Common myeloid progenitor, CD34-positive (primary cell): ENCODE measurements at places on chromosomes 16 and 17.

DNA sequence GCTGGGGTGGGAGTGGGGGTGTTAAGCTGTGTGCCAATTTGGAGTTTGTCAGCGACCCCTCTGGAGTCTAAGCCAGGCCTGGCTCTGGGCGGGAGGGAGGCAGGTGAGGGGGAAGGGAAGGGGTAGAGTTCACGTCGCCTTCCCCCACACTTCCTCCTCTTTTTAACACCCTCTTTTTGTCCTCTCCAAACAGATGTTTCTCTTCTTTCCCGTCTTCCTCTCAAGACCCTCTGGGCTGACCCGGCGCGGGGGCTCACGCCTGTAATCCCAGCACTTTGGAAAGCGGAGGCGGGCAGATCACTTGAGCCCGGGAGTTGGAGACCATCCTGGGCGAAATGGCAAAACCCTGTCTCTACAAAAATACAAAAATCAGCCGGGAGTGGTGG, 3.3 kb downstream of the HOXB1 start:
- no peaks in the 10 kb centered on the region for H3K36me3 ChIP-seq
- H3K27ac ChIP-seq: no peak overlapping the region
- H3K4me1 ChIP-seq: no peaks in the 10 kb centered on the region
- DNase-seq: no peak

DNA sequence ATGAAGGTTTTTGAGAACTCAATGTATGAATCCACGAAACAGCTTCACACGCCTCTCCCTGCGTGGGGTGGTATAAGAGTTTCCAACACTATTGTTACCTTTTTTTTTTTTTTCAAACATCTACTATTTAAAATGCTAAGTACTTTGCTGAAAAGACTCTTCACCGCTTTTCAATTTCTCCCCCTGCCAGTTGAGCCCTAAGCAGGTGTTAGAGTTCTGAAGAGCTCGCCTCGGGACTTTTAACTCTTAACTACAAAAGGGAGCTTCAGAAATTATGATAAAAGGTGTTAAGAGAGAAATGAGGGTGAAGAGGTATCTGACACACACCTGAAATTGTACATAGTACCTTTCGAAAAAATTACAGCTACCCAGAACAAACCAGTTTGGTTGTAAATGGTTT, 20.9 kb upstream of the PSMD7 start:
- H3K36me3 ChIP-seq: no peaks in the 10 kb centered on the region
- DNase-seq: no peak
- H3K27me3 ChIP-seq: no peaks in the 10 kb centered on the region
- peaks cover 3% of the 10 kb centered on the region for H3K4me1 ChIP-seq
- no peak overlapping the region for H3K4me3 ChIP-seq

DNA sequence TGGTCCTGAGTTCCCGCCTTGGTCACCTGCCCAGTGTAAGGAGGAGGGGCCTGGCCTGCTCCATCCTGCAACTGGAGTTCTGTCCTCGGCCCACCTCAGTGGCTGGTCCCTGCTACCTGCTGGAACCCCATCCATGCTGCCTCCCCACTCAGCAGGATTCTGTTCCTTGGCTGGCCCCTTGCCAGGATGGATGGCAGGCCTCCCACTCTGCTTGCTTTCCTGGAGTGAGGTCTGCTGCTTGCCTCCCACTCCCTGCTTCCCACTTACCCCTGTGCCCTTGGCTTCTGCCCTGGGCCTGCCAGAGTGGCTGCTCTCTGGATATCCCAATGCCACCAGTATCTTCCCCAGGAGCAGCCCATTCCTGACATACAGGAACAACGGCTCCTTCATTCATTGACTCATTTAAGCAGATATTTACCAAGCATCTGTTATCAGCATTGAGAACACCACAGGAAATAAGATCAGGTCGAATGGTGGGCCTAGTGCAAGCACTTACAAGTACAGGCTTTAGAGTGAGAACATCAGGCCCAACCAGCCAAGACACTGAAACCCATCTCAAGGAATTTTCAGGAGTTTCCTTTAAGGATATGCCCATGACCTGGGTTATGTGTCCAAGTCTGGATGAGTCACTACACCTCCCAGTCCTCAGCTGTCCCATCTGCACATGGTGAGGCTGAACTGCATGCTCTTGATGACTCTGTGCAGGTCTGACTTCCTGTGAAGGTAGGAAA, 17.0 kb upstream of the RPRML start:
- no peak overlapping the region for H3K27ac ChIP-seq
- no peak for DNase-seq
- H3K4me1 ChIP-seq: peaks cover 3% of the 10 kb centered on the region
- H3K27me3 ChIP-seq: no peaks in the 10 kb centered on the region

DNA sequence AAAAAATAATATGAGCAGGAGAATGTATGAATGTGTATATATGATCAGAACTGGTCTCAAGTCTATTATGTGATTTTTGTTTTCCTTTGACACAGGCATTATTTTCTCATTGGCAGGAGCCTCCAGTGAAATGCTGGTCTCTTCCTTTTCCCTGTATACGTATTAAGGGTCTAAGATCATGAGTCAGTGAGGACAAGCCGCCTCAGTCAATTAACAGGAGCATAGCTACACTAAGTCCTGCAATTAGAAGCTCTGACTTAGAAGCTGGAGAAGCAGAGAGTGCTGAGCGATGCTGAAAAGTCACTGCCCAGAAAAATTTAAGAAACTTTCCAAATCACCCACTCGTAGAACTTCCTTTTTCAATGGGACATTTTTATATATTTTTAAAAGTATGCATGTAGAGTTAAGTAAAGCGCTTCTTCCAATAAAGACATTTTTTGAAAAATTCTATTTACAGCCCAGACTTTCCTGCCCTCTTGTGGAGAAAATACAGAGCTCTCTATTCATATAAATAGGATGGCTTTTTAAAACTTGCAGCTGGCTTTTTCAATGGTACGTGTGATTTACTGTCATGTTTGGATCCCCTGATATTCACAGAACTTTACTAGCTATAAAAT, 70.2 kb upstream of the PSMD7 start:
- H3K4me3 ChIP-seq: no peak overlapping the region
- no peak overlapping the region for H3K27ac ChIP-seq
- no peaks in the 10 kb centered on the region for H3K4me1 ChIP-seq
- no peaks in the 10 kb centered on the region for H3K36me3 ChIP-seq

DNA sequence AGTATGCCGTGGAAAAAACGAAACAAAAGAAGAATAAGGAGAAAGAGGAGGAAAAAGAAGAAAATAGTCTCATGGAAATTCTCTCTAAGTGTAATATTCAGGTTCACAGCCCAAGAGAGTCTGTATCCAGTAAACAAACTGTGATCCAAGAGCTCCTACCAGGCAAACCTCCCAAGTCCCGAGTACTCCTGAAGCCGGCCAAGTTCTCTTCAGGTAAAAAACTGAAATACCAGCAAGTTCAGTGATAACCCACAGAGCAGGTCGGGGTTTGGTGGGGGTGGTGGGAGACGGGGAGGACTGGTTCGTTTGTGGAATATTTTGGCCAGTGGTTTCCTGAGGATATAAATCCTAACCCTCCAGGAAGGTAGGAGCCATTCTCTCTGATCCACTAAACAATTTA, 8.5 kb upstream of the TVP23B start:
- no peak for DNase-seq
- H3K4me3 ChIP-seq: no peak overlapping the region
- H3K27ac ChIP-seq: no peak overlapping the region
- no peaks in the 10 kb centered on the region for H3K36me3 ChIP-seq
- H3K27me3 ChIP-seq: no peaks in the 10 kb centered on the region

DNA sequence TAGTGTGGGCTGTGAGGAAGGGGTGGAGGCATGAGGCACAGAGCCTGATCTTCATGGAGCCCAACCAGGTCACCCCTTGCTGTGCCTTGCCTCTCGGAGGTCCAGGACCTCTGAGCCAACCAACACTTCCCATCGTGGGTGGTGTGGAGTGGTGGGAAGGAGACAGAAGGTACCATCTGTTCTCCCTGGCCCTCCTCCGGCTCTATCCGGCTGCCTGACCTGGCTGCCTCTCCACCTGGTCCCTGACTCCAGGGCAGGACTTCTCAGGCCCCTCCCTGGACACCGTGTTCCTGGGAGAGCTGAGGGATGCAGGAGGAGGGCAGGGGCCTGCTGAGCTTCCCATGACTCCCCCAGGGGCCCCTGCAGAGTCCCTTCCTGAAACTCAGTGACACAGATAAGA, 3.9 kb downstream of the PDK2 start:
- H3K4me1 ChIP-seq: peaks cover 24% of the 10 kb centered on the region
- no peak overlapping the region for H3K4me3 ChIP-seq
- H3K27ac ChIP-seq: no peak overlapping the region
- DNase-seq: no peak
- H3K36me3 ChIP-seq: peaks cover 35% of the 10 kb centered on the region

GRCh38 chr16:78729687-78730086, 630.2 kb downstream of the WWOX start:
- H3K27ac ChIP-seq: no peak overlapping the region
- no peaks in the 10 kb centered on the region for H3K4me1 ChIP-seq
- no peaks in the 10 kb centered on the region for H3K36me3 ChIP-seq

DNA sequence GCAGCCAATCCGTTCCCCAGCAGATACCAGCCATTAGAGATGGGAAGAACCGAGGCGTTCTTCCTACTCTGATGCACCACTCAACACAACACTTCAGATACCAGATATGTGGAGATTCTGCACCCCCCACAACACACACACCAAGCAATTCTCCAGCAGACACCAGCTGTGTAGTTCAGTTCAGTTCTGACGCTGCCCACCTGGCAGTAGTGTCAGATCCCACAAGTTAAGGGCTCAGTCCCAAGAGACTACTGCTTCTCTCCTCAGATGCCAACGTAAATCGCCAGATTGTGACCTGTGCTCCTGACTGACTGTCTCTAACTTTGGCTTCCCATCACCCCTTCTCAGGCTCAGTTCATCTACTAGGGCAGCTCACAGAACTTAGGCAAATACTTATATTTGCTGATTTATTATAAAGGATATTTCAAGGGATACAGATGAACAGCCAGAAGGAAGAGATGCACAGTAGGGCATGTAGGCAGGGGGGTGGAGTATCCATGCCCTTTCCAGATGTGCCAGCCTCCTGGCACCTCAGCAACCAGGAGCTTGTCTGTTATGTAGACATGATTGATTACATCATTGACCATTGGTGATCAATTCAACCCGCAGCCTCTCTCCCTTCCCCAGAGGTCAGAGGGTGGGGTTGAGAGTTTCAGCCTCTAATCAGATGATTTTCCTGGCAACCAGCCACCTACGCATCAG, 110.6 kb downstream of the PRKCA start:
- no peaks in the 10 kb centered on the region for H3K4me1 ChIP-seq
- no peak overlapping the region for H3K4me3 ChIP-seq
- H3K27me3 ChIP-seq: peaks cover 2% of the 10 kb centered on the region

- no peaks in the 10 kb centered on the region for H3K36me3 ChIP-seq
- H3K4me1 ChIP-seq: peaks cover 2% of the 10 kb centered on the region
- H3K4me3 ChIP-seq: no peak overlapping the region
- H3K27me3 ChIP-seq: no peaks in the 10 kb centered on the region
- no peak for DNase-seq
- no peak overlapping the region for H3K27ac ChIP-seq
These were observed 329.9 kb downstream of the KCNJ2 start for GRCh38 chr17:70499067-70499786.

DNA sequence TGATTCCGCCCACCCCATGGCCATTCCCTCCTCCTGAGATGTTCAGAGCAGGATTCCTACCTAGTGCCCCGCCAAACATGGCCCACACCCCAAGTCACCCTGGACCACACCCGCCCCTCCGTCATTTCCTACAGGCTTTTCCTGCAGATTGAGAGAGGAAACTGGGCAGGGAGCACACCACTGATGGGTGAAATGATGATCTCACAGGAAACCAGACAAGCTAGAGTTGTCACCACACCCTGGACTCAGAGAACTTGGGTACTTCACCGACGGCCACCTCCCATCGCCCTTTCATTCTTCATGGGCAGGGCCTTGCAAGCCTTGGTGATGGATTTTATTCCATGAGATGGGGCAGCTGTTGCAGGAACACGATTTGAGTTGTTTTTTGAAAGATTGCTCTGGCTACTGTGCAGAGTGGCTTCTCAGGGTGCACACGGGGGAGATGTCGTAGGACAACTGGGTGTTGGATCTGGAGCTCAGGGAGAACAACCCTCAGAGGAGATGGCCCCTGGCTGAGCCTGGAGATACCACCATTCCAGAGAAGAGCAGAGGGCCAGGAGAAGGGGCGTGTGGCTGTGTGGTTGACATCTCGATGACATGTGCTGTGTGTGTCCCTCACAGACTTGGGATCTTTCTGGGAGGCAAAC, 7.4 kb upstream of the B9D1 start:
- no peak overlapping the region for H3K4me3 ChIP-seq
- H3K27ac ChIP-seq: no peak overlapping the region
- peaks cover 33% of the 10 kb centered on the region for H3K4me1 ChIP-seq
- DNase-seq: peak; percentile 54

- H3K36me3 ChIP-seq: peaks cover 45% of the 10 kb centered on the region
- no peaks in the 10 kb centered on the region for H3K27me3 ChIP-seq
- H3K27ac ChIP-seq: no peak overlapping the region
- no peaks in the 10 kb centered on the region for H3K4me1 ChIP-seq
These were observed 9.6 kb downstream of the MYO19 start for GRCh38 chr17:36525113-36525512.

DNA sequence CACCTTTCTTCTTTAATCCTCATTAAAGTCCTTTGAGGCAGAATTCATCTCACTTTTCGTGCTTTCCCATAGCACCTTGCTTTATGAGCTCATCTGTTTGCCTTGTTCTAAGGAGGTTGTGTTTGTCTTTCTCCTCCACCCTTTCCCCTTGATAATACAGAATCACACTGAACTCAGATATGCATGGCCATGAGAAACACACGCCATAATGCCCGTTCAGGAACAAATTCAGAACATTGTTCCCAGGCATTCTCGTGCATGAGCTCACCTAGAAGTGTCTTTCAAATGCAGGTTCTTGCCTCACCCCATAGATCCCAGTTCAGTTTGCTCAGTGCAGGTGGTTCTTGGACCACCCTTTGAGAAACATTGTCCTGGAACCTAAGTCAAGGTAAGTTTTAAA, 71.1 kb downstream of the TMEM114 start:
- H3K36me3 ChIP-seq: no peaks in the 10 kb centered on the region
- H3K27me3 ChIP-seq: no peaks in the 10 kb centered on the region
- DNase-seq: no peak
- no peak overlapping the region for H3K27ac ChIP-seq
- no peaks in the 10 kb centered on the region for H3K4me1 ChIP-seq

- H3K27me3 ChIP-seq: no peaks in the 10 kb centered on the region
- H3K36me3 ChIP-seq: no peaks in the 10 kb centered on the region
- H3K4me1 ChIP-seq: no peaks in the 10 kb centered on the region
- no peak overlapping the region for H3K4me3 ChIP-seq
These were observed 38.3 kb downstream of the SCPEP1 start for GRCh38 chr17:57016071-57016763.

- no peaks in the 10 kb centered on the region for H3K36me3 ChIP-seq
- no peak for DNase-seq
- H3K27me3 ChIP-seq: peaks cover 3% of the 10 kb centered on the region
- no peak overlapping the region for H3K4me3 ChIP-seq
These were observed 33.2 kb upstream of the STH start for GRCh38 chr17:45965812-45966211.

- no peak overlapping the region for H3K27ac ChIP-seq
- no peak overlapping the region for H3K4me3 ChIP-seq
- H3K36me3 ChIP-seq: no peaks in the 10 kb centered on the region
- peaks cover 19% of the 10 kb centered on the region for H3K4me1 ChIP-seq
These were observed 2.7 kb upstream of the TMIGD1 start for GRCh38 chr17:30336369-30337171.
